ENCODE measurements at places on chromosomes 7 and 10.

GRCh38 chr10:28302012-28302637 lies 739 bp downstream of the MPP7 start:
- no peak for DNase-seq

DNA sequence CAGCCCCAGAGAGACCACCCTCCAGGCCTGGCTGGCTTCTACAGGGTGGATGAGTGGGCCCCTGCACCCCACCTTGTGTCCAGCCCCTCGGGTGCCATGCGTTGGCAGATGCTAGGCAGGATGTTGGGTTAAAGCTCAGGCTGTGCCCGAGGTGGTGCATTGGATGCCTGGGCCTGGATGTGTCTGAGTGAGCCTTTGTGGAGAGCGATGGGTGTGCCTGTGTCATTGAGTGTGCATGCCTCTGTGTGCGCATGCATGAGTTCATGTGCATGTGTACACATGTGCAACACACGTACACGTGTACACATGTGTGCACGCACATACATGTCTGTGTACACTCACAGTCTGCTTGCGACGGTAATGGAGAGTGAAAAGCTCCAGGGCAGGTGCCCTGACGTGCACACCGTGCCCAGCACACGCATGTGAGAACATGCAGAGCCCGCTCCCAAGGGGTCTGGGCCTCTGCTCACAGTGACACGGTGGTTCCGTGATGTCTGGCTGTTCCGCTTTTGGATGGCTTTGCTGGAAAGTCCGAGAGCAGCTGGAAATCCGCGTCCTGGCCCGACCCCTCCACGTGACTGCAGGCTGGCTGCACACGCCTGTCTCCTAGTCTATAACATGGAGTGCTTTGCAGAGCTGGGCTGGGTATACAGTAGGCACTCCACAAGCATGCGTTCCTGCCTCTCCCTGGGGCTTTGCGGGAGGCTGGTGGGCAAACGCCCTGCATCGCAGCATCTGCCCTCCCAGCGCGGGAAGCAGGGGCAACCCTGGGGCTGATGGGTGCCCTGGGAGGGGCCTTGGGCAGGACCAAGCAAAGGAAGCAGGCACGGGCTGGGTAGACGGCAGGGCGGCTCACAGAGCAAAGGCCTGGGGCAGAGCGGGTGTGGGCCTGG lies 36.9 kb downstream of the ELFN1 start:
- DNase-seq, result no peak

DNA sequence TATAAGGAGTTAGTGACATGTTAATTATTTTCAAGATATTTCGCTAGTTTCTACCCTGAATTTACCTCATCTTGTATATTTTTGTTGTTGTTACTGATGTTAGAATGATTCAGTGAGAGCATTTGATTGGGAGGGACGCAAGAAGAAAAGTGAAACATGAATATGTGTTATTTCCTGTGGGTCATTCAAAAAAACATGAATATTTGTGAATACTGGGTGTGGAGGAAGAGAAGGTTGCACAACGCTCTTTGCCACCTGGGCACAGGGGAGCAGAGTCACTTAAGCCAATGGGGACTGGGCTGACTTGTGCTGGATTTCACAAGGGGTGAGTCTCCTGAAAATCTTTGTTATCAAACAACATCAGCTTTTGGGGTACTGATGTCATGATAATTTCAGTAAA lies 39.5 kb downstream of the AGK start:
- no peak for DNase-seq

GRCh38 chr7:155692317-155692716 lies 47.9 kb downstream of the RBM33 start:
- DNase-seq, result no peak

DNA sequence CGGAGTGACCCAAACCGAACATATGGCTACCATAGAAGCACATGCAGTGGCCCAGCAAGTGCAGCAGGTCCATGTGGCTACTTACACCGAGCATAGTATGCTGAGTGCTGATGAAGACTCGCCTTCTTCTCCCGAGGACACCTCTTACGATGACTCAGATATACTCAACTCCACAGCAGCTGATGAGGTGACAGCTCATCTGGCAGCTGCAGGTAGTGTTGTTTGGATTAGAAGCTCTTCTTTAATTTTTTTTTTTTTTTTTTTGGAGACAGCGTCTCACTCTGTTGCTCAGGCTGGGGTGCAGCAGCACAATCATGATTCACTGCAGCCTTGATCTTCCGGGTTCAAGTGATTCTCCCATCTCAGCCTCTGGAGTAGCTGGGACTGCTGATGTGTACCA lies 45.8 kb downstream of the NRF1 start:
- DNase-seq, result no peak

DNA sequence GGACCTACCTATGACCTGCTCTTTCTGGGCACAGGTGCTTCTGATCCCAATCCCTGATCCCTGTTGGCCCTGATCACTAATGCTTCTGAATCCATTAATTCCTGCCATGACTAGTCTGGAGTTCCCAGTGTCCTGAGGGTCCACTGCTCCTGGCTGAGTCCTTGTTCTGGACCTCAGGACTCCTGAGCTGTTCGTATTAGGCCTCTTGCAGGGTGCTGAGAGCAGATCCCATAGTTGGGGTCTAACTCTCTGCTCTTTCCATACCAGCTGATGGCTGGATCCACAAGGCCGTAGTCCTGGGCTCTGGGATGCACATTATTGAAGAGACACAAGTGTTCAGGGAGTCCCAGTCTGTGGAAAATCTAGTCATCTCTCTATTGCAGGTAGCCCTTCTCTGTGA lies 7.0 kb downstream of the MRPL43 start:
- no peak for DNase-seq

- DNase-seq, result no peak
Measured at GRCh38 chr7:54015251-54015650, 526.9 kb upstream of the VSTM2A start.

DNA sequence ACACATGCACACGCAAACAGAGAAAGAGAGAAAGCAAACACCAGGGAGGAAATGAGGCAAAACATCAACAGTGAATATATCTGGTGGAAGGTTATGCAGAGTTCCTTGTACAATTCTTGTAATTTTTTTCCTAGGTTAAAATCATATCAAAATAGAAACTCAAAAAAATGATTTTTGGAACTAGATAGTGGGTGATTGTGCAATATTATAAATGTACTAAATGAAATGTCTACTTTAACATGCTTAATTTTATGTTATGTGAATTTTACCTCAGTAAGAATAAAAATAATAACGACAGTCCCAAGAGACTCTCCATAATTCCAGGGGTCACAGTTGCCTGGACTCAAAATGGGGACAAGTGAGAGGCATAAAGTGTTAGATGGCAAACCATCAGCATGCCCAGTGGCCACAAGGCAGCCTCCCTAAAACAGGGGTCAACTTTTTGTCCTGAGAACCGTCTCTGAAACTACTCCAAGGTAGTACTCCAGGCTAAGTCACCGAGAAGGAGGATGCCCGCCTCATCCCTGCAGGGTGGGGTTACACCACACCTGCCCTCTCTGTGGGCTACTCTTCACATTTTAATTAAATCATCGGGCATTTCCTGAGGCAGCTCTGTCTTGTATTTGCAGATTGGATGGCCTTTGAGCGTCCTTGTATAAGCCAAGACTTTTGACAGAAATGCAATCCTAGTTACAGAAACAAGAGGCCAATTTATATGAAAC lies 267.7 kb downstream of the ELMO1 start:
- DNase-seq, result no peak

GRCh38 chr7:69932034-69932628 lies 333.9 kb downstream of the AUTS2 start:
- DNase-seq, result peak; percentile 37

DNA sequence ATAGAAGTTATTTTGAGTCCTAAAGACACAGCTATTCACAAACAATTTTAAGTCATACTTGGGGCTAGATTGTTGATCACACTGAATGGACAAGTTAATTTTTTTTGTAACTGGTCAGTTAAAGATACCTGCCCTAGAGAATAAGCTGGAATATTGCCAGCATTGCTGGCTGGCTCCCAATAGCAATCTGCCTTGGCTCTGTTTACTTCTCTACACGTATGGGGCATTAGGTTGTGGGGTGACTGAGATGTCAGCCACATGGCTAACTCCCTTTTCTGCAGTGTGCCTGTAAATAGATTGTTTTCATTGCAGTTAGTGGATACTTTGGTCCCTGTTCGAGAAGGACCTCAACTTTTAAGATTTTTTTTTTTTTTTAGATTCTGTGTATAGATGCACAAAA lies 128.2 kb downstream of the SEMA3E start:
- peak; percentile 2 for DNase-seq

- no peak for DNase-seq
Measured at GRCh38 chr7:5394264-5395105, 29.1 kb downstream of the TNRC18 start.

DNA sequence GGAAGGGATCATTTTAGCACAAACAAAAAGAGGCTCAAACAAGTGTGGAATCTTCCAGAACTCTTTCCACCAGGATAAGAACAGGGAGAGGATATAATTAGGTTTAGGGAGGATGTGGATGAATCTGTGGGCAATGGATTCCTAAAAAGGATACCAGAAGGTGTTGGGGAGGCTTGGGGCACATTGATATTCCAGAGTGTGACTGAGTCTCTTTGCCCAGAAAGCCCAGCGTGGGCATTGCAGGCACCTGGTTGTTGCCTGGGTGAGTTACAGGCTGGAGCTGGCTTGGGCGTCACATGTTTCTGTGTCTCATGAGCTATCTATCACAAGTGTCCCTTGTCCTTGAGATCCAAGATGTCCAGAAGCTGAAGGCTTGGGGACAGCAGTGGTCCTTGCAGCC lies 3.3 kb downstream of the COL26A1 start:
- no peak for DNase-seq

DNA sequence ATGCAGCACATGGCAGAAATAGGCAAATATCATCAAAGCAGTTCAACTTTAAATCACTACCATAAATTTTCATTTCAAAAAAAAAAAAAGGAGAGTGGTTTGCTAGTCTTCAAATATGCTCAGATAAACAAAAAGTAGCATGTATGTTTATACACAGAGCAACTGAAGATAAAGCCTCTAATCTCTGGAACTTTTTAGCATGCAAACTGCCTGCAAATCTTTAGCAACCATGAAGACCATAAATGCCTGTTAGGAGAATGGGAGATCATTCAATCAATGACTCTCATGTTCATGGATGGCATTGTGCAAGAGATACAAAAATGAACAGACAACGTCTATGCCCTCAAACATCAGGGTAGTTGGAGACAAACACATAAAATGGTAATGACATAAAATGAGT lies 57.3 kb downstream of the ORC5 start:
- no peak for DNase-seq

DNA sequence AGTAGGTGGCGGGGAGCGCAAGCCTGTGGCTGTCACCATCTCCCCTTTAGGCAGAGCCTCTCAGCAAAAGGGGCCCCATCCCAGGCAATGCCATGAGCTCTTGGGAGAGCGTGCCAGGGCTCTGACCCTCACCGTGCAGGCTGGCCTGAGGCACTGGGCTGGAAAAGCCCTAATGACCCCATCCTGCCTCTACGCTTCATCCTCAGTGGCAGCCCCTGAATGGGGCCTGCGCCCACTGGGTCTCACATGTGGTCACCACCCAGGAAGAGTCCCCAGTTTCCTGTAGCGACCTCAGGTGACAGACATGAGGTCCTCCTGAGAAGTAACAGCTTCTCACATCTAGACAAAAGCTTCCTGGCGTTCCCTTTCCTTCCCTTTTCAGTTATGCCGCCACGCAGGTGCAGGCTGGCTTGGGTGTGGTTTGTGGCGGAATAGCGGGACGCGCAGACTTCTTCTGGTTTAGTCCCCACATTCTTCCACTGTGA lies 59.2 kb downstream of the CLEC2L start:
- no peak for DNase-seq

DNA sequence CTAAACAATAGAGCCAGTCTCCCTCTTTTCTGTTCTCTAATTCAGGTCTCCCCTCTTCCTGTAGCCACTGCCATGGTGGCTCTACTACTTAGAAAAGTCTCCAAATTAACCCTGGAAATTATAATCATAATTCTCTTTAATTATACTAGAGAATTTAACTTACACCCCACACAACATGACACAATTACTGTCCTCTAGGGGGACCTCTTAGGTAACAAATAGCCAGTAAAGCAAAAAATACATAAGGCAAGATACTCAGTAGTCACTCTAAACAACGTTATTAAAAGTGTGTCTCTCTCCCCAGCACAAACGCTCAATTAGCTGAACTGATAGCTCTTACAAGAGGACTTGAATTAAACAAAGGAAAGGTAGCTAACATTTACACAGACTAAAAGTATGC lies 44.3 kb upstream of the ZNF107 start:
- no peak for DNase-seq

DNA sequence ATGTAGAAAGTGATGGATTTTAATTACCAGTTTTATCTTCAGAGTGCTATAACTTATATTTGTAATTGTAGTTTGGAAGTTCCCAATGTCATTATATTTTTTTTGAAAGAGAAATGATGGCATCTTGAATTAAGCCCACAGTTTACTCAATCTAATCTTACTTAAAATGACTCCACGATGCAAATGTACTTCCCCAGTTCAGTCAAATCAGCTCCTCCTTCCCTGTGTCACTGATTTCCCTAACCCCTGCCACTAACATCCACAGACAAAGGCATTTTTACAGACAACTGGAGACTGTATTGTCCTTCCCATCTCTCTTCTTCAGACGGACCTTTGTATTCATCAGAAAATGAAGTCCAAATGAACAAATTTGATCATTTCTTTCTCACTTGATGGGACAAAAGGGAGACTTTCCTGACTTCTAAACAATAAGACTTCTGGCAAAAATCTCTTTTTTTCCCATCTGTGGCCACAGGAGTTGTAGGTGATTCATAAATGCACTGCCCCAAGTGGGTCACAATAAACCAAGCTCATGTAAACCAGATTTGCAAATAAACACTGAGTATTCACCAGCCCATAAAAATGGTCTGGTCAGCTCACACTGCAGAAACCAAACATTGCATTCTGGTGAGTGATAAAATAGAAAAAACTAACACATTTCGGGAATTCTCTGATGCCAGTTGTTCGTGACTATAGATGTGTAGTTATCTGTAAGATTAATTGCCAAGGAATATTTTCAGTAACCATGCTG lies 162.9 kb downstream of the FANK1 start:
- no peak for DNase-seq

DNA sequence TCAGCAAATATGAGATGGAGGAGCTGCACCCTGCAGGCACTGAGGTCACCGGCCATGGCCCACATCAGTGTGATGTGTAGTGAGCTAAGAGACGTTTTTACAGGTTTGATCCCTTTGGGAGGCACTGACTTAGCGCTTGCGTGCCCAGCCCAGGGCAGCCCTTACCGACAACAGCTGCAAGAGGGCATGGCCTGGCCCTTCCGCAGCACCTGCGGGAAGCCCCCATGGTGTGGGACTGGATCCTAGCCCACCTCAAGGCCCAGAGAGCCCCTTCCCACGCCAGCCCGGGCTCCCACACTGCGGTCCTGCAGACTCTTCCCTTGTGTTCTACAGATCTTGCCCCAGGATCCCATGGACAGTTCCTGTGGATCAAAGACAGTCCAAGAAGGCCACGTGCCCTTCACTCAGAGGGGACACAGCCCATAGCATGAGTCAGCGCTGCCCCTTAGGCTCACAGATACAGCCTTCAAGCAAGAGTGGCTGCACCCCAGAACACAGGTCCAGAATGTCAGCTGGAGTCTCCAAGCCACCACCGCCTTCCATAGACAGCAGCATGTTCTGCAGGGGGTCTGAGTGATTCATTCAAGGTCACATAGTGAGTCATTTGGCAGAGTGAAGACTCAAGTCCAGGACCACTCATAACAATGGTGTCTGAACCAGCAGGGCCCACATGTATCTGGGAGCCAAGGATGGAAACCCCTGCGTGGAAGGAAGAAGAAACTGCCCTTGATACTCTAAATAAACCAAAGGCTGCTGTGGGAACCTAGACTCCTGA lies 25.4 kb downstream of the TLL2 start:
- DNase-seq, result no peak
